ENCODE measurements at places on chromosomes 2 and 18.

GRCh38 chr2:74511104-74511989 is 2.9 kb upstream of the TLX2 start:
- DNase-seq: no peak

- no peak for DNase-seq
Measured at GRCh38 chr2:229003256-229003655, 267.8 kb downstream of the PID1 start.

DNA sequence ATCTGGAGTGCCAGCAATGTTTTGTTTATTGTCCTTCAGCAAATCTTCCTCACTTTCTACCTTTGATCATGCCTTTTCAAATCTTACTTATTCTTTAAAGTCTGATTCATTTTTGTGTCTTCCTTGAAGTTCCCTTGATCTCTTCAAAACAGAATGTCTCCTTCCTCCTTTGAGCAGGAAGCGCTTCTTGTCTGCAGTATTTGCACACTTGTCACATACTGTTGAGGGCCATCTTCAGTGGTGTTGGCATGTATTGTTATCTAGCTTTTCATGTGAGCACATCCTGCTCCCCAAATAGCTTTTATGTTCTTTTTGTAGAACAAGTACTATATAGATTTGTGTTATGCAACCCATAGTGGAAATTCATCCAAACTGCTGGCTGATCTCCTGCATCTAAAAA is 5.9 kb upstream of the CERS6 start:
- DNase-seq: no peak

DNA sequence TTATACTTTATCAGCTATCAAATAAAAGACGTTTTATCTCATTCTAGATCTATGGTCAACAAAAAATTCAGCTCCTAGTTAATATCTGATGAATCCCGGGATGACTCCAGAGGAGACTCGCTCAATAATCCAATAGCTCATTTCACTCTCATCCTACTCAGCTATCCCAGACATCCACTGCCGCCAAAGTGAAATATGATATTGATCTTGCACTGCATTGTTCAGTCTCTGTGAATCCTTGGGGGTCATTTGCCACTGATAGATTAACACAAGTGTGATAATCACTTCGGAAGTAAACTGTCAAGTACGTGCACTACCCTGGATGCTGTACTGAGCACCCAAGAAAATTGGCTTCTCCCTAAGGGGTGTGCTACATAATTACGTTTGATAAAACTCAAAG is 249.1 kb downstream of the SUCLG1 start:
- DNase-seq: no peak

DNA sequence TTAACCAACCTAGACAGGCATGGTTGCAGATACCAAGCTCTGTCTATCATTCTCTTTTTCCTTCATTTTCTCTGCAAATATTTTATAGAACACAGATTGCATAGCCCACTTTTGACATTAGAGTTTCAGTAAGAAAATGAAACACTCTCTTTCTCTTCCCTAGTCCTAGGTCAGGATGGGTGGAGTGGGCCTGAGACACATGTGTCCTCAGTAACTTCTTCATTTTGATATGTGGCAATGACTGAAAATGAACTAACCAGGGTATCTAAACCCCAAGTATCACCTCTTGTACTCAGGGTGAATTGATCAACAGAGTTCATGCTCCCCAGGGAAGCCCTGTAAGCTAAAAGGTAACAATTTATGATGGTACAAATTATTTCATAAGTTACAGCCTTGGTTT is 37.0 kb upstream of the KYNU start:
- no peak for DNase-seq

GRCh38 chr2:155871940-155872339 is 460.6 kb downstream of the NR4A2 start:
- DNase-seq: no peak

DNA sequence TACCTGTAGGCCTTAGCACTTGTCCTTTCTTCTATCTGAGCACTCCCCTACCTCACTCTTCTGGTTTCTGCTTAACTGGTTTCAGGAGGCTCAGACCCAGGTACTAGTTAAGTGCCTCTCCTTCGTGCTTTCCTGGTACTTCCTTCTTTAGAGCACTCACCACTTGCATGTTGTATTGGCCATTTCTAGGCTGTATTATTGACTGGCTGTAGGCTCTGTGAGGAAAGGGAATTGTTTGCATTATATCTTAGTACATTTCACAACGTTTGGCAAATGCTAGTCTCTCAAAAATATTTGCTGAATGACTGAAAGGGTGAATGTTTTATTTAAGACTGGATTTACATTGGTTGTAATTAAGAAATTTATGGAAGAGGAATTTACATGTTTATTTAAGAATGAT is 36.0 kb upstream of the SCN1A start:
- no peak for DNase-seq

DNA sequence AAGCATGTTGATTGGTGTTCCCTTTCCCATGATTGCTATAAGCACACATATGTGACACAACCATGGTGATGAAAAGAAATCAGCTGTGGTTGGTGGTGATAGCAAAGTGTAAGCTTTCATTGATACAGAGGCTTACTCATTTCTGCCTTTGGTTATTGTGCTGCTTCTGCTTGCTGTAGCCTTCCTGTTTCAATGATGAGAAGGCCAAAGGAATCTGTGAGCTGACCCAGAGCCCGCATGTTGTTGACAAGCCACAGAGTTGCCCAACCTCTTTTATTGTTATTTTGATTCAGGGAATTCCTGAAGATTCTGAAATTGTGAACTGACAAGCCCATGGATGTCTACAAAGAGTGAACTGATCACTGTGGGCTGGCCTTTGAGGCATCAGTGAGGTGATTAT is 164.4 kb downstream of the TMEFF2 start:
- DNase-seq: no peak

DNA sequence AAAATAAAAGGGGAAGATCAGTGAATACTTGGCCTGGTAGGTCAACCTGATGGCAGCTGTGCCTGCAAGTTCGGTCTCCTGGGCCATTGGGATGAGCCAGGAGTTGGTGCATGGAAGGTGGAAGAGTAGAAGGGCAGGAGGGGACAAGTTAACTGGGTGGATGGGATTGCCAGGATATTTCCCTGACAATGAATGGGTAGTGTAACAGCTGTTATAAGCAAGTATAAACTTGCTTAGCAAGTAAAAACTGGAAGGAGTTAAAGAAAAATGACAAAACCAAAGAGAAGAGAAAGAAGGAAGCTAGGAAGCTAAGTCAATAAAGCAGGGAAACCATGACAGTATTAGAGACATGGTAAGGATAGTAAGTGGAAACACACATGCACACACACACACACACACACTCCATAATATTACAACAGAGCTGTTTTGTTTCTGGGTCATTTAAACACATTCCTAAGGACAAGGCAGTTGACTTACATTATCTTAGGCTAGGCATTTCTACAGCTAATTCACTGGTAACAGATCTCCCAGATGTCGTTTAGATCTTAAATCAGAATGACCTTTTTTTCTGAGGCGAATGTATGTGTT is 29.7 kb downstream of the MEP1B start:
- DNase-seq: no peak

- peak; percentile 41 for DNase-seq
Measured at GRCh38 chr2:161426922-161427663, 11.0 kb downstream of the TBR1 start.

DNA sequence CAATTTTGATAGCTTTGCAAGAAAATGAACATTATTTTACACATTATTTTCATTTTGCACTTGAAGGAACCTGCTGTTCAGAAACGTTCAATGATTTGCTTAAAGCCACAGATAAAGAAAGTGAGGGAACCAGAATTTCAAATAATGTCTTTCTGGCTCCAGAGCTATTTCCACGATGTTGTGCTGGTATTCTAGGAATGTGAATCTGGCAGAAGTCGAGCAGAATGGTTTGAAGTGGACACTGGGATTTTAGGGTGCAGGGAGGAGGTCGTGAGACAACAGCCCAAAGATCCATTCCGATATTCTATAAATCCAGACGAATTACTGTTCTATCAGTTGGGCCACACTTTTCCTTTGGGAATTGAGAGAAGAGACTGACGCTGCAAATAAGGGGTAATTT is 2.2 kb downstream of the CCDC102B start:
- no peak for DNase-seq

DNA sequence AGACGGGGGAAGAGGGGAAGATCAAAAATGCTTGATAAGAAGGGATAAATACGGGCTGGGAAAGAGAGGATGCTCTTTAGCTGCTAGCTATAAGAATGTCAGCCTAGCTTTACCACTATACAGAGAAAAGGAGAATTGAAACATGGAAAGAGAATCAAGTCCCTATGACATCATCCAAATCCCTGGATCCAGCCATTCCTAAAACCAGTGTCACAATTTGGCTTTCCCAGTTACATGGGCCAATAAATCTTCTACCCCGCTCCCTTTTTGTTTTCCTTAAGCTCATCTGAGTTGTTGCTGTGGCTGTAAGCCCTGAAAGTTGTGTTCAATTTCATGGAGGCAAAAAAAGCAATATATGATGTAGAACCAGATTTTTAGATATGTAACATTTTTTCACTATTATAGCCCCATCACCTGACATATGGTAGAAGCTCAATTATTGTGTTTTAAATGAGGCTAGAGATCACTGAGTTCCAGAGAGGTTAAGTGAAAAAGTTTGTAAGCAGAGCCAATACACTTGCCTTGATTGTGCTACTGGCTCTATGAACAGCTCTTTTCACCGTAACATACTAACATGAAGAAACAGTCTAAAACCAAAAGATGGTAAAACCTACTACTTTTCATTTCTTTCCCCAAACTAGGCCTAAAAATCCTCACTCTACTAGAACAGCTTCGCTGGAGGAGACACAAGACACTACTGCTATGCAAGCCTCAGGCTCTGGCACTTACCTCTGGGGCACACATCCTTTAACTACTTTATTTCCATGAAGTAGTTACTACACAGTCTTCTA is 4.3 kb downstream of the HNRNPLL start:
- no peak for DNase-seq

DNA sequence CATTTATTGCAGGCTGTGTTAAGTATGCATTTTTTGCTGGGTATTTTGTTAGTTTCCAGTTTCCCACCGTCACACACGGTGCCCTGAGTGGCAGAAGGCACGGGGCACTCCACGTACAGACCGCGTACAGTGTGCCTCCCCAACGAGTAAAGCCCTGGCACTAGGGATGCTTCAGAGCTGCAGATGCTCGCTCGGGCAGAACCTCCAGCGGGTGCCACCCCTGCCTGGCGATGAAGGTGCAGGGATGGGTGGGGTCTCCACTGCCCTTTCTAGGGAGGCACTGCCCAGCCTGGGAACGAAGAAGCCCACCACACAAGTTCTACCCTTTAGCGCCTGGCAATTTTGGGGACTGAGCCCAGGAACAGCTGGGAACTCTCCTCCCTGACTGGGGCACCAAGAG is 4.1 kb downstream of the GREB1 start:
- DNase-seq: no peak

DNA sequence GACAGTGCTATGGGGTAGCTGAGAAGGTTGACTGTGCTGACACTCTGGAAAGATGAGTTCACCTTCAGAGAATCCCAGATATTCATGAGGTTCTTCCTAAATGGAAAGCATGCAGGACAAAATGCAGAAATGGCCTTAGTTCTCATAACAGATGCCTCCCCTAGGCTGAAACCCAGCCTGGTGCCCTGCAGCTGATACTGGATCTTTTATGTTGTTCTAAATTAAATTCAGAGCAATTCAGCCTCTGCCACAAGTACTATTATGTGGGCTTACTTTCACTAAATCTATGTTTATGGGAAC is 172.0 kb upstream of the SERPINE2 start:
- DNase-seq: no peak

- no peak for DNase-seq
Measured at GRCh38 chr2:1553671-1554295, 140.5 kb downstream of the TPO start.

GRCh38 chr18:49072524-49072934 is 121.8 kb upstream of the SMAD7 start:
- DNase-seq: no peak

DNA sequence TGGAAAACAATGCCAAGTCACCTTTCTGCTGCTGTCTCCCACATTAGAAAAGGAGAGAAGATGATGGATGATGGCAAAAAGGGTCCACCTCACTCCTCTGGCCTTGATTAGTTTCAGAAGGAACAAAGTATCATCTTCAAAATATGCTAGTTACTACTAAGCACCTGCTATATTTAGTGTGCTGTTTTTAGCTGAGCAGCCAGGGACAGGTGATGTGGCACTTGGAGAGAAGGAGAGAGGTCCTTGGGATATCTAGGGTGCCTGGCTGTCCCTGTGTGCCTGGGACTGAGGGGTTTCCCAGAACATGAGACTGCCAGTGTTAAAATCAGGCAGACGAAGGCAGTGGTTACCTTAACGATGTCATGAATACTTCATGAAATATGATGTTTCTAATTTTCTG is 235.5 kb upstream of the NT5C1B start:
- no peak for DNase-seq

GRCh38 chr2:165953306-165953654 is 296 bp downstream of the TTC21B start:
- DNase-seq: no peak

DNA sequence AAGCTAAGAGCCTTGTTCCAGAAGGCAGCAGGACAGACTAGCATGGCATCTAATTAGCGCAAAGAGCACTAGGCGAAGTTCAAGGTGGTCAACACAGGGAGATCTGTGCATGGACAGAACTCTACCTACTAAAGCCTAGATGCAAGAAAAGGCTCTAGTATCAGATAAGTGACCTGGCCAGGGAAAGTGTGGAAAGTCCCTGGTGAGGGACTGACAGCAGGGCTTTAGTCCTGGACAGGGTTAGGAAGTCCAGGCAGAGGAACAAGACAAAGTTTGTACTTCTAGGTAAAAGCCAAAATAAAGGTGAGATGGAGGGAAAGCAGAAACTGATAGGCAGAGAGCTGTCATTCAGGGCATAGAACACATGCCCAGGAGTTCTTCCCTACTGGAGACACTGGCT is 45.0 kb upstream of the PCBP1 start:
- no peak for DNase-seq

DNA sequence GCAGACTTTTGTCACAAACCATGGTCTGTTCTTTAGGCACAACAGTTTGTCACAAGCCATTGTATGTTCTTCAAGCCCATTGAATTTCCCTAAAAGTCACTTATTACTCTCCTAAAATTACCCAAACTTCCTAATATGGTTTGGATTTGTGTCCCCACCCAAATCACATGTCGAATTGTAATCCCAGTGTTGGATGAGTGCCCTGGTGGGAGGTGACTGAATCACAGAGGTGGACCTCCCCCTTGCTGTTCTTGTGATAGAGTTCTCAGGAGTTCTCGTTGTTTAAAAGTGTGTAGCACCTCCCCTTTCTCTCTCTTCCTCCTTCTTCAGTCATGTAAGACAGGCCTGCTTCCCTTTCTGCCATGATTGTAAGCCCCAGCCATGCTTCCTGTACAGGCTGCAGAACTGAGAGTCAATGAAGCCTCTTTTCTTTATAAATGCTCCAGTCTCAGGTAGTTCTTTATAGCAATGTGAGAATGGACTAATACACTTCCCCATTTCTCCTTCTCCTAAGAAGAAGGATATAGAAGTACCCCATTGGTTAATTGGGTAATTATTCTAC is 11.2 kb upstream of the GYPC start:
- DNase-seq: no peak
